NCI-H524 treated with DMSO at 0.1 percent for 48 hours (cell line): ENCODE measurements at places on chromosomes 4 and X.

DNA sequence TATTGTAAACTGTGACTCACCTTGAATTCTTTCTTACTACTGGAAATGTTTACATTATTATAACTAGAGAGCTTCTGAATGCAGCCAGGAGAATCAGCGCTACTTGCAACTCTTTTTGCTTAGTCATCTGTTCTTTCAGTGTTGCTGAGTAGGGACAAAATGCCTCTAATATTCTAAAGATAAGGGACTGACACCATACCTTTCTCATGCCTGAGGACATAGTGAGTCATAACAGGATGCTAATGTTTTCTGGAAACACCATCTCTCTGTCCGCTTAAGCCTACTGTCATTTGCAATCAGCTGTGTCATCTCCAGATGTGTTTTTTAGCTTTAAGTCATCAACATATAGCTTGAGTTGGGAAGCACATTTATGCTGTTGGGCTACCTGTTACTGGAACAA, 108.3 kb downstream of the QRFPR start:
- DNase-seq, result no peak

- peak; percentile 66 for DNase-seq
These were observed 3.0 kb upstream of the CITED1 start for GRCh38 chrX:72308566-72309296.

DNA sequence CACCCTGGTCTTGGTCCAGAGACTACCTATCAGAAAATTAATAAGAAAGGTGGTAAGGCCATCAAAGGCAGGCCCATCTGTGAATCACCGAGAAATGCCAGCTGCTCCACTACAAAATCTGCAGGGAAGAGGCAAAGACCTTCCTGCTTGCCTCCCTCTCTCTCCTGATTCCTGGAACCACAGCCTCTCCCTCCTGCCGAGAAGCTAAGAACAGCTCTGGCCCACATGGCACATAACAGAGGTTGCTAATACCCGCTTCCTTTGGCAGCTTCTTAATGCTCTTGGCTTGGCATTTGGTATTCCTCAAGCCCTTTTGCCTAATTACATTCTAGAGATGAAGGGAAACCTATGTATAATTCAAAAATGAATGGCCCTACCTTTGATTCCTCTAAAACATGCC, 32.9 kb downstream of the RAI2 start:
- no peak for DNase-seq

DNA sequence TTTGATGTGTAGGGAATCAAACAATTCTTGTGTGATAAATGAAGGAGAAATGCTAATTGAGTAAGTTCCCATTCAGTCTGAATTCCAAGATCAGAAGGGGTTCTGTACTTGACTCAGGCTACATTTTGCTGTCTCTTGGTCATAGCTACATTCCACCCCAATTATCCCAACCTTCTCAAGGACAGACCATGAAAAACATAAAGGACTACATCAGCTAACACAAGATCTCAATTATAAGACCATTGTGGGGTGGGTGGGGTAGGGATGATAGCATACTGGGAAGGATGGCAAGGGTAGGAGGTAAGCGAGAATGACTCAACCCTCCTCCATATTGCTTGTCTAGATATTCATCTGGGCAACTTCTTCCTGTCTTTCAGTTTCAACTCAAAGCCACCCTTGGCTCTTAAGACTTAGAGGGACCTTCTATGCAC, 87.4 kb upstream of the ETNPPL start:
- no peak for DNase-seq

DNA sequence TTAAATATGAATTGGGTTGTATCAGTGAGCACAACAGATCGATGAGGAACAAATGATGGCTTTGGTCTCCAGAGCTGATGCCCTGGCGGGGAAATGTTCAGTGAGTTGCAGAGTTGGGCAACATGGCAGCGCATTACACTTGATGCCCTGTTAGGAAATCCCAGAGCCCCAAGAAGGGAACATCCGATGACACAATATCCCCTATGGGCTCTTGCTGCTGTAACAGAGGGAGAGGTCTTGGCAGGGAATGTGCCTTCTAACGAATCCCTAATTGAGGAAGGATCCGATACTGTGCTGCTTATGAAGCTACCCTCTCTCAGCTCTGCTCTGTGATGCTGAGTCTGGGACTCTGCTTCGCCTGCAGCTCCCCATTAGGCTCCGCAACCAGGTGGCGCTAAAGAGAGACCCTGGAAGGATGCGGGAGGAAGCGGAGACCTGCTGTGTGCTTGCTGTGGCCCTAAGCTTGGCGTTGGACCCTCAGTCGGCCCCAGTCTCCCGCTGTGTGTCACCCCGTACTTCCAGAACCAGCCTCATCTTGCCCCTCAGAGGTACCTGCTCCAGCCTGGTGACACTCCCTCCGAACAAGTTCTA, 38.9 kb downstream of the PDHA1 start:
- DNase-seq, result no peak

GRCh38 chr4:153143527-153144348, 60.5 kb upstream of the TRIM2 start:
- DNase-seq, result peak; percentile 59

DNA sequence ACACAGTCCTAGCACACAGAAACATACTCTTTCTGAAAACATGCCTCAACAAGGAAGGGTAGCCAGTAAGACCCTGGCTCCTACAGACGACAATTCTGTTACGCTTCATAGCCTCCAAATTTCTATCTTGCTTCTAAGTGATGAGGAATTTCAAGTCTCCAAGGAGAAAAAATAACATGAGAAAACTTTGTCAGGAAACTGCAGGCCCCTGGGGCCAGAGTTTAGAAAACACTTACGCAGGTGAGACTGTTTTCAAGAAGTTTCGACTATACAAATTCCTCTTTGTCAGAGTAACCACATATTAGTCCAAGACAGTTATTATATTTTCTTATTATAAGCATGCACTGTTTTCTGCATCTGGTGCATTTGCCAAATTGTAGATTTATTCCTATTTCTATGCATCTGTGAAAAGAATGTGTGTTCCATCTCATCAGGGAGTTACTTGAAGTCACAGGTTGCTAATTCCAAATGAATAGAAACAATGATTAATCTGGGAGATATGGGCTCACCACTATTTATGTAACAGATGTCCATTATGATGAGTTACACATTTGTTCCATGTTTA, 30.3 kb upstream of the HCCS start:
- no peak for DNase-seq

DNA sequence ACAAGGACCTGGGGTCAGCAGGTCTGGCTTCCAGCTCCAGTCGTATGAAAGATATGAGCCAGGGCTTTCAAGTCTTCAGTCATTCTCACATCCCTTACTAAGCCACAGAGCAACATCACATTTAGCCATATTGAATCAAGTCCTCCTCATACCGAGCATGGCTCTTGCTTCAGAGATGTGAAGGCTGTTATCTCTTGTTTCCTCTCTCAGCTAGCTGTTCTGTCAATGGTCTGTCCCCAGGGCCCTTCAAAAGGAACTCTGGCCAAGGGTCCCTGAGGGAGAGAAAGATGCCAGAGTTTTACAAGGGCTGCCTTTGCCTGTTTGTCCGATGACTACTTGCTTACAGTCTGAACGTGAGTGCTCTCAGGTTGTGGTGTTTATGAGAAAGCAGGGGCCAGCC, 30.5 kb downstream of the DOCK11 start:
- DNase-seq, result no peak

- no peak for DNase-seq
These were observed 64.1 kb upstream of the MAD2L1 start for GRCh38 chr4:120130786-120131185.

DNA sequence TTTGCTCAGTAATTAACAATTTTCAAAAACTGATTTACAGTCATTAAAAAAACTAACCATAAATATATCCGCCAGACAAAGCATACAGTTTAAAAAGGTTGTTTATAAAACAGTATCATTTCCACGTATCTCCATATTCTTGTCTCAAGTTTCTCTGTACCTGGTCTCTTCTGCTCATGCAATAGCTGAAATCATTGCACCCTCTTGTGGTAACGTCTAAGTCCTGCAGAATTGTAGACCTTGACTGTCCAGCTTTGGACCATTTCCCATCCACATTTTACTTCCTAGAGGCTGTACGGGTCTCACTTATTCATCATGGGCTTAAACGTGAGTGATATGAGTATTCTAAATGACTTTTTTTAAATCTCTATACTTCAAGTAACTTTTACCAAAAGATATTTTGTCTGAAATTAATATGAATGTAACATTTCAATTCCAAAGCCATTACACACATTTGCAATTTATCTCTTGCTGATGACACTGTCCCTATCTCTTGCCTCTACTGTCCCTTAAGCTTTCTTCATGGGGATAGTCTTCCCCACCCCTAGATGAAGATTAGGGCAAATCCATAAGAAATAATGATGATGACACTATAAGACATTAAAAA, 118.5 kb downstream of the BTC start:
- DNase-seq, result no peak

DNA sequence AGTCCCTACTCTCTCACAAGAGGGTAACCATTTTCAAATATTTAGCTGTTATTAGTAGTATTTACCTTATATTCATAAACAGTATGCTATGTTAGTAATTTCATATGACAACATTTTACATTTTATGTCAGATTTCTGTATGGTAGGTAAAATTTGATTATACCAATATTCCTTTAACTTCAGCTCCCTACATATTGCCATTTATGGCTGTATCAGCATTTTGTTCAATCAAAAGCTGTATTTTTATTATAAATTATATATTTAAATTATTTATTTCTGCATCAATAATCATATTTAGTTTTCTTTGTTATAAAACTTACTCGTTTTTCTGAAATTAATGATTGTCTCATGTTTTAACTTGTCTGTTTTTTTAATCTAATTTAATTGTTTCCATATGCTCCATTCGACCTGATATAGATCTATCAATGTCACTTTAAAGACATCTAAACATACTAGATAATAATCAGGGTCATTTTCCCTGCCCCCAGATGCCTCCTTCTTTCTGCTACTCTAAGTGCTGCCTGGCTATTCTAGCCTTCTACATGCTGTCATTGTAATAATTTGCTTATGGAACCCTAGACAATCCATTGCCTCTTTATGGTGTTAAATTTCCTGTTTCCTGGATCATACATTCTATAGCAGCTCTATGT, 1976.7 kb upstream of the ADGRL3 start:
- DNase-seq, result no peak

DNA sequence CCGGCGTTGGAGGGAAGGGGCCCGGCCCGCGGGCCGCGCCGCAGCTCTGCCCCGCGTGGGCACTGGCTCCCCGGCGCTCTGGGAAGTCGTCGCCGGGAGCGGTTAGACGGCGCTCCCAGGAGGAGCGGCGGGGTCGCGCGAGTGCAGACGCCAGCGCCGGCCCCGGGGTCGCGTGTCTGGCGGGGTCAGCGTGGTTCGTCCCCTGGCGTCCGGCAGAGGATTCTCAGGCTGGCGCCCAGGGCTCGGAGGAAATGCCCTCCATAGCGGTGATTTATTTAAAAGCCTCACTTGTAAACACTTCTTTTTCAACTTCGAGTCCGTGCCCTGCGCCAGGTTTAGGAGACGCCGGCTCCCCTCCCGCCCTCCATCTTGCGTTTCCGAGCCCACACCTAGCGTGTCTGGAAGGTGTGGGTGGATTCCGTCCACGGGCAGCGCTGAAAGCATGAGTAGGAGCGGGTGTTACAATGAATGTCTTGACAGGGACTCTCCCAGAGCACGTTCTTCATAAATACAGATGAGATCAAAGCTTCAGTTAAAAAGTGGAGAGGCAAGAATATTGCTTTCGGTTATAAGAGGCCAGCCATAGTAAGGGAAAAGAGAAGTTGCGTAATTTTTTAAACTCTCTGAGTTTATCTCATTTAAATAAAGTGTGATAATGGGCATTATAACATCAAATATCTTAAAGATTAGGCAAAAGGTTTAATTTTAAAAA, 692 bp downstream of the FAM241A start:
- DNase-seq, result no peak

GRCh38 chr4:40134206-40134917, 62.5 kb upstream of the RHOH start:
- no peak for DNase-seq

- DNase-seq, result no peak
These were observed 1.2 kb upstream of the TMEM144 start for GRCh38 chr4:158208963-158209640.

GRCh38 chr4:87541521-87541920, 12.3 kb upstream of the SPARCL1 start:
- DNase-seq, result no peak

GRCh38 chrX:31331928-31332327, 260.1 kb upstream of the FTHL17 start:
- no peak for DNase-seq

- DNase-seq, result no peak
These were observed 224.8 kb upstream of the NOCT start for GRCh38 chr4:138790706-138791340.

GRCh38 chrX:63913719-63914118, 128.7 kb upstream of the ARHGEF9 start:
- DNase-seq, result no peak

DNA sequence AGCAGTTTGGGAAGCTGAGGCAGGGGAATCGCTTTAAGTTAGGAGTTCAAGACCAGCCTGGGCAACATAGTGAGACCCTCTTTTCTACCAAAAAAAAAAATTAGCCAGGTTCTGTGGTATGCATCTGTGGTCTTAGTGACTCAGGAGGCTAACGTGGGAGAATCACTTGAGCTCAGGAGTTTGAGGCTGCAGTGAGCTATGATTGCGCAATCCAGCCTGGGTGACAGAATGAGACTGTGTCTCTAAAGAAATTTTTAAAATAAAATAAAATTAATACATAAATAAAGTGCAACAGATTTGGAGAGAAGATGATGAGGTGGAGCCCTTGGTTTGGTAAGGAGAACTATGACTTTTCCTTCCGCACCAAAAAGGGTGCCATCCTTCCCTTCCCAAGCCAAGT, 436.9 kb downstream of the NLGN4X start:
- no peak for DNase-seq

- no peak for DNase-seq
These were observed at the start of gene TRPC3 for GRCh38 chr4:121951521-121952110. TSS of gene TRPC3 (minus strand) at chr4:121952060. CDS start at chr4:121951680, 380 bp downstream.

DNA sequence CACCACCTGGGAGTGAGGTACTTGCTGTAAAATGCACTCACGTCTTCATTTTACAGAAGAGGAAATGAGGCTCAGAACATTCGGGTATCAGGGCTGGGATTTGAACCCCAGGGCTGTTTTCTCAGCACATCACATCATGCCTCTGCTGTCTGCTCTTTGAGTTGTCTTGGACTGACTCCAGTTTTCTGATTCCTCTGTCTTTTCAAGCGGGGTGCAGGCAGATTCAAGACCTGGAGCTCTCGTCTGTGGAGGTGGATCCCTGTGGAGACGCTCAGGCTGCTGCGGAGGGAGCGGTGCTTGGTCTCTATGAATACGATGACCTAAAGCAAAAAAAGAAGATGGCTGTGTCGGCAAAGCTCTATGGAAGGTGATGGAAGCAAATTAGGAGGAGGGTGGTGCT, 6.3 kb downstream of the LAP3 start:
- DNase-seq, result no peak

DNA sequence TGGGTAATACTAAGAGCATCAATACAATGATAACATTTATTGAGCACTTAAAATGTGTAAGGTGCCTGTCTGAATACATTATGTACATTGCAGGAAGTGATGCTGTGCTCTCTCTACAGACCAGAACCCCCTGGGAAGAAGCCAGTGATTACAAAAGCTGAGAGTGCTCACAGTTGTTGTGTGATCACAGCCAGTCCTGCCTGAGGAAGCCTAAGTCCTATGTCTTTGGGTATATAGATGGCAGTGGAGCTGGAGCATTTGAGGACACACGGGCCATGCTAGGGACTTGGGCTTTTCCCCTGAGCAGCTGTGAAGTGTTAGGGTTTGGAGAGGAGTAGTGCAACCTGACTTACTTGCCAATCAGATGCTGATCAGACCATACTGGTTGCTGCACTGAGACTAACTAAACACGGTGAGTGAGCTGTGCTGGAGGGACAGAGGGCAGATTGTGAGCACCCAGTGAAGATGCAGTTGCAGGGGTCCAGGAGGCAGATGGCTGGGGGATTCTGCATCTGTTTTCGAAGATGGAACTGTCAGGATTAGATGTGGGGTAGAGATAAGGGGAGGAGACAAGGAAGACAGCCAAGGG, 60.8 kb upstream of the TBC1D14 start:
- DNase-seq, result peak; percentile 76
